ENCODE measurements at places on chromosomes 16 and 17. TPM values are rescaled to one million over a fixed set of nuclear protein-coding genes. Genes with fewer than 3 reads are reported as not detected.

The CDH3 gene
- total RNA-seq, result 1.4 TPM

The DBF4B gene
- 4.7 TPM for total RNA-seq

The SMIM36 gene
- not detected for total RNA-seq

The OR3A3 gene
- not detected for total RNA-seq

The SLC2A4 gene
- total RNA-seq, result 10.0 TPM

The C1QTNF8 gene
- total RNA-seq, result 0.19 TPM

The GAST gene
- not detected for total RNA-seq

The HBA1 gene
- not detected for total RNA-seq

The ABCA8 gene
- 150 TPM for total RNA-seq

The ACSM3 gene
- total RNA-seq, result 4.7 TPM

The CACNG3 gene
- not detected for total RNA-seq

The CAMKK1 gene
- 11.0 TPM for total RNA-seq

The KREMEN2 gene
- not detected for total RNA-seq

The TBC1D3C gene
- total RNA-seq, result not detected

The DPEP1 gene
- 5.5 TPM for total RNA-seq

The GDPD3 gene
- total RNA-seq, result 0.78 TPM

The CPD gene
- 30.9 TPM for total RNA-seq

The DNAI2 gene
- total RNA-seq, result not detected

The SNX20 gene
- total RNA-seq, result 2.8 TPM

The MYH3 gene
- total RNA-seq, result 0.54 TPM

The HP gene
- total RNA-seq, result 4.9 TPM

The G6PC1 gene
- not detected for total RNA-seq

The PDILT gene
- total RNA-seq, result not detected

The ZNF469 gene
- 1.3 TPM for total RNA-seq

The ZG16B gene
- 119 TPM for total RNA-seq

The CACNG5 gene
- not detected for total RNA-seq

All from adrenal gland (tissue), 19 donors.